Kasumi-1 (cell line): ENCODE measurements at places on chromosomes 6 and 20.

DNA sequence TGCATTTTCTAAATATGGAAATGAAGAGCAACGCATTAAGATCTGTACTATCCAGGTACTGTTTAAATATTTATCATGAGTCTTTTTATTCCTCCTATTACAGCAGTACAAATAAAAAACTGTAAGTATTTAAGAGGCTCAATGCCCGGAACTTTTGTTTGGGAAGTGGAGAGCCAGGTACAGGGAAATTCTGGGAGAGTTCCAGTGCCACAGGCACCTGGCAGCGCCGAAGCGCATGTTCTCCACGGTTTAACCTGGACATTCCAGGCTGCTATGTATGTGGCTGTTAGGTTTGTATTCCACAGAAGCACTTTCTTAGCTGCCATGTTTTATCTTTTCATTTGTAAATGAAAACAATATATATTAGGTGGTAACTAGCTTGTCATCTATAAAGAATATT lies 81.7 kb downstream of the PREP start:
- DNase-seq = no peak

DNA sequence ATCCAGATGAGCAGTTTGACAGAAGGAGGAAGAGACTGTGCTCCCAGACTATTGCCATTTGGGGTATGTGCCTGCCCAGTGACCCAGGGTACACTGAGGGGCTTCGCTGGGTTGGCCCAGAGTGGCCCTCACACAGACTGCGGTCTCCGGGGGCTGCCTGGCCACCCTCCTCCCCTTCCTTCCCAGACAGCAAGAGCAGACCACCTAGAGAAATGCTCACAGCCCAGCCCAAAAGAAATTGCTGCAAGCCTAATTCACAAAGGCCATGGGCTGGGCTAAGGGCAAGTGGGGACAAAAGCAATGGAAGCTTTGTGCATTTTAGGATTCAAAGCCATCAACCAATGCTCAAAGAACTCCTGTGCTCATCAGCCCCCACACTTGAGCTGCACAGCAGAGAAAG lies 277.6 kb downstream of the CDC5L start:
- no peak for DNase-seq

- no peak for DNase-seq
Observed at GRCh38 chr6:170237999-170238740, 52.7 kb downstream of the DLL1 start.

- peak; percentile 14 for DNase-seq
Observed at GRCh38 chr6:149128489-149129145, 188.9 kb upstream of the TAB2 start.

DNA sequence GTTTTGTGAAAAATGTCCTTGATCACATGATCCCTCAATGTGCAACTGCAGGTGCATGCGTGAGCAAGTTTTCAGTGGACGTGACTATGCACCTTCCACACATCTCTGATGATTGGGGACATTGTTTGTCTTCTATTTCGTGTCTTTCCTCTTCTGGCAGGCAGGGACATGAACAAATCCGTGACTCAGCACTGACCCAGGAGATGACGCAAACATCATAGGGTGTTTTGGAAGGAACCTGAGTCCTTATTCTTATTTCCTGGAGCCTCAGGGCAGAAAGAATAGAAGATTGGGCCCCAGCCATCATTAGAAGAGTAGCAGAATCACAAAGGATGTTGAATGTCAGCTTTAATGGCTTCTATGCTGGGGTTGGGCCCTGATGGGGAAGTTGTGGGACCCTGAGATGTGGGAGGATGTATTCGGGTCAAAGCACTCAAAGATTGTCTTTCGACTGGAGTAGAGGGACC lies 11.9 kb upstream of the SIRPD start:
- peak; percentile 23 for DNase-seq

GRCh38 chr20:50067018-50067417 lies 45.9 kb downstream of the UBE2V1 start:
- DNase-seq = no peak

DNA sequence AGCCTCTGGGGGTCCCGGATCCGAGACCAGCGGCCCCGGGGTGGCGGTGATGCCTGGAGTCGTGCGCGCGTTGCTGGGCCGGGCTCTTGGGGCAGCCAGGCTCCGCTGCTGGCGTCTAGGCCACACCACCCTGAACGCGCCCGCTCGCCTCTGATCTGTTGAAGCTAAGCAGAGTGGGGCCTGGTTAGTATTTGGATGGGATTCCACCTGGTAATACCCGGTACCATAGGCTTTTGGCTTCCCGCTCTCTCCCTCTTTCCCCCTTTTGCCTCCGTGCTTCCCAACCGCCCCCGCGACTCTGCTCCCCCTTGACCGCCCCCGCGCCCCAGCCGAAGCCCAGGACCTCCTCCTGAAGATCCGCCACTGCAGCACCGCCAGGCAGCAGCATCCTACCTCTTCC lies 1383.5 kb upstream of the DEFB115 start:
- peak; percentile 15 for DNase-seq

- DNase-seq = no peak
Observed at GRCh38 chr6:168793649-168794048, 352.7 kb downstream of the SMOC2 start.

- DNase-seq = no peak
Observed at GRCh38 chr6:149343501-149343900, 26.0 kb downstream of the TAB2 start.

DNA sequence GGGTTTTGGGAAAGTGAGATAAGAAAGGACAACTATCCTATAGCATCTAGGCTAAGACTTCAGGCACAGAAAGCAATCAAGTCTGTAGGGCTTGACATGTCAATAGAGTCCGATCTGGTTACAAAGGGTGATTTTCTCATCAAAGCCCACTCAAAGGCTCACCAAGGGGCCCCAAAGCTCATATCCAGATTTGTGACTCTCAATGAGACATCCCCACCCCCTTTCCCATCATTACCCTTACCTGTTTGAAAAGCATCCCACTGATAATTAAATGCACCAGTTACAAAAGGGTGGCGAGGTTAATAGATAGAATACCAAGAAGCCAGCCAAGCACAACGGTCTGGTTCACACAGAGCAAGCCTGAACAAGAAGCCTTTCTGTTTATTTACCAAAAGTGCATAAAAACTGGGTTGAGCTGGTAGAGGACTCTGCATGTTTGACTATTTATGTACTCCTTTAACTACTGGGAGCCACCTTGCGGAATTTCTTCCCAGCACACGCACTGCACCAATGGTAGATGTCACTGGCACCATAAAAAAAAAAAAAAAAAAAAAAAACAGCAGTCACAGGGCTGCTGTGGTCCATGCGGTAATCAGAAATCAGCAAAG lies 6.1 kb downstream of the JAG1 start:
- no peak for DNase-seq

GRCh38 chr6:147063469-147064031 lies 140.7 kb upstream of the STXBP5 start:
- DNase-seq = no peak

DNA sequence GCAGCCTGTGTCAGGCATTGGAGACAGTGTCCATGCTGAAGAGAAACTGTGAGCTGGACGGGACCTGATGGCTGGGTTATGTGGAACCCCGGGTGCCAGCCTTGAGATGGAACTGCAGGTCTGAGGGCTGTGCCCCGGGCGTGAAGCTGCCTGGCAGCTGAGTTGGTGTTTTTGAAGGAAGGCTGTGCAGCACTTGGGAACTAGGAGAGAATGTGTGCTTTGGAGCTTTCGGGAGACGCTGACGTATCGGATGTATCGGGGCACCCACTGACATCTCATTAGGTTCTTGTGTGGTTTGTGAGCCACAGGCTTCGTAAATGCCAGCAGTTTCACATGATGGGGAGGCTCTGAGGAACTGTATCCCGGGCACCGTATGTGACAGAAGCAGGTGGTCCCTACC lies 2.2 kb downstream of the DLGAP4 start:
- DNase-seq = no peak

GRCh38 chr6:145839653-145840052 lies 25.1 kb upstream of the FBXO30 start:
- no peak for DNase-seq

- DNase-seq = no peak
Observed at GRCh38 chr6:135141728-135142127, 39.4 kb upstream of the MYB start.

GRCh38 chr6:20751293-20751935 lies 217.2 kb downstream of the CDKAL1 start:
- no peak for DNase-seq

DNA sequence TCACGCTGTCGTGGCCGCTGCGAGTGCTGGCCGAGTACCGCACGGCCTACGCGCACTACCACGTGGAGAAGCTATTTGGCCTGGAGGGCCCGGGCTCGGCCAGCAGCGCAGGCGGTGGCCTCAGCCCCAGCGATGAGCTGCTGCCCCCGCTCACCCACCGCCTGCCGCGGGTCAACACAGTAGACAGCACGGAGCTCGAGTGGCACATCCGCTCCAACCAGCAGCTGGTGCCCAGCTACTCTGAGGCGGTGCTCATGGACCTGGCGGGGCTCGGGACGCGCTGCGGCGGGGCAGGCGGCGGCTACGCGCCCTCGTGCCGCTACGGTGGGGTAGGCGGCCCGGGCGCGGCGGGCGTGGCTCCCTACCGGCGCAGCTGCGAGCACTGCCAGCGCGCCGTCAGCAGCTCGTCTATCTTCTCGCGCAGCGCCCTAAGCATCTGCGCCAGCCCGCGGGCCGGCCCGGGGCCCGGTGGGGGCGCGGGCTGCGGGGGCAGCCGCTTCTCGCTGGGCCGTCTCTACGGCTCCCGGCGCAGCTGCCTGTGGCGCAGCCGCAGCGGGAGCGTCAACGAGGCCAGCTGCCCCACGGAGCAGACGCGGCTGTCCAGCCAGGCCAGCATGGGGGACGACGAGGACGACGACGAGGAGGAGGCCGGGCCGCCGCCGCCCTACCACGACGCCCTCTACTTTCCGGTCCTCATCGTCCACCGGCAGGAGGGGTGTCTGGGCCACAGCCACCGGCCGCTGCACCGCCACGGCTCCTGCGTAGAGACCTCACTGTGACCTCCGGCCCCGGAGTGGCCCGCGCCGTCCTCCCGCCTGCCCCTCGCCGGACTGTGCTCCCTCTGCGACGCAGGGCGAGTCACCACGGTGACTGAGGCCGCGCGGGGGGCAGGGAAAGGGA lies 5.7 kb downstream of the TMEM151B start:
- no peak for DNase-seq

GRCh38 chr6:25100288-25100687 lies 164.5 kb upstream of the RIPOR2 start:
- DNase-seq = no peak

DNA sequence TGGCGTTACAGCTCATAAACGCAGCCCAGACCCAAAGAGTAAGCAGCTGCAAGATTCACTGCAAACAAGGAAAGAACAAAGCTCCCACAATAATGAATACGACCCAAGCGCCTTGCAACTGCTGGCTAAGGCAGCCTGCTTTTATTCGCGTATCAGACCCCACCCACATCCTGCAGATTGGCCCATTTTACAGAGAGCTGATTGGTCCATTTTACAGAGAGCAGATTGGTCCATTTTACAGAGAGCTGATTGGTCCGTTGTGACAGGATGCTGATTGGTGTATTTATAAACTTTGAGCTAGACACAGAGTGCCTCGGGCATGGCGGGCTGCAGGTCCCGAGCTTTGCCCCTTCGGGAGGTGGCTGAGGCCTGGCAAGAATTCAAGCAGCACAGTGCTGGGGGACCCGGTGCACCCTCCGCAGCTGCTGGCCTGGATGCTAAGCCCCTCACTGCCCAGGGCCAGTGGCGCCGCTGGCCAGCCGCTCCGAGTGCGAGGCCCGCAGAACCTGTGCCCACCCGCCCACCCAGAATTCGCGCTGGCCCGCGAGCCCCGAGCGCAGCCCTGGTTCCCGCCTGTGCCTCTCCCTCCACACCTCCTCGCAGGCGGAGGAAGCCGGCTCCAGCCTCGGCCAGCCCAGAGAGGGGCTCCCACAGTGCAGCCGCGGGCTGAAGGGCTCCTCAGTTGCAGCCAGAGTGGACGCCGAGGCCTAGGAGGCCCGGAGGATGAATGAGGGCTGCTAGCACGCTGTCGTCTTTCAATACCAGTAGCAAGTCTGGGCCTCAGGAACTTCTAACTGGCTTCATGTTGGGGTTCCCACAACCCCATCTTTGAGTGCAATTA lies 11.2 kb upstream of the RPS10 start:
- no peak for DNase-seq

- no peak for DNase-seq
Observed at GRCh38 chr6:43376551-43376981, 7.1 kb upstream of the ZNF318 start.

GRCh38 chr6:63635215-63635587 lies 401 bp upstream of the PHF3 start:
- peak; percentile 62 for DNase-seq

DNA sequence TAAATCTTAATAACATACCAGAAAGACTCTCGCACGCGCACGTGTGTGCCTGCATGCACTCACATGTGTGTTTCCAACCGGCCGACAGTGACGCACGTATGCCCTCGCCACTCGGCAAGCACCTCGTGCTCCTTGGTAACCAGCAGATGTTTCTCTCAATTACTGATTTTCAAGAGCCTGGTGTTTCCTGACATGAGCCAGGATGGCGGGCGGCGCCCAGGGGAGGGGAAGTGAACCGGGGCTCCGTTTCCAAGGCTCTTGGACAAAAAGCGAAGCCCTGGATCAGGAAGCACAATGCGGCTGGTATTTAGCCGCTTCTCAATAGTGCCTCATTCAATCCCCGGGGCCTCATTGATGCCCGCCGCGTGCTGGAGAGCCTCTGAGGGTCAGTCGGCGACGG lies 37.7 kb downstream of the PMEPA1 start:
- no peak for DNase-seq

- DNase-seq = no peak
Observed at GRCh38 chr6:160055378-160055777, 66.2 kb upstream of the SLC22A1 start.

GRCh38 chr6:166935353-166935752 lies 21.0 kb downstream of the RNASET2 start:
- DNase-seq = no peak

DNA sequence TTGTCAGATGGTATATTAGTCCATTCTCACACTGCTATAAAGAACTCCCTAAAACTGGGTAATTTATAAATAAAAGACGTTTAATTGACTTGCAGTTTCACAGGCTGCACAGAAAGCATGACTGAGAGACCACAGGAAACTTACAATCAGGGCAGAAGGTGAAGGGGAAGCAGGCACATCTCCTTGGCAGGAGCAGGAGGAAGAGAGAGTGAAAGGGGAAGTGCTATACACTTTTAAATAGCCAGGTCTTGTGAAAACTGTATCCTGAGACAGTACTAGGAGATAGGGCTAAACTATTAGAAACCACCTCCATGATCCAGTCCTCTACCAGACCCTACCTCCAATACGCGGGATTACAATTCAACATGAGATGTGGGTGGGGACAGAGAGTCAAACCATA lies 193.9 kb upstream of the KCNG1 start:
- no peak for DNase-seq
